Inflammatory macrophage treated with lipopolysaccharide for 1 hour (primary cell): ENCODE measurements at places on chromosomes 2 and 18.

DNA sequence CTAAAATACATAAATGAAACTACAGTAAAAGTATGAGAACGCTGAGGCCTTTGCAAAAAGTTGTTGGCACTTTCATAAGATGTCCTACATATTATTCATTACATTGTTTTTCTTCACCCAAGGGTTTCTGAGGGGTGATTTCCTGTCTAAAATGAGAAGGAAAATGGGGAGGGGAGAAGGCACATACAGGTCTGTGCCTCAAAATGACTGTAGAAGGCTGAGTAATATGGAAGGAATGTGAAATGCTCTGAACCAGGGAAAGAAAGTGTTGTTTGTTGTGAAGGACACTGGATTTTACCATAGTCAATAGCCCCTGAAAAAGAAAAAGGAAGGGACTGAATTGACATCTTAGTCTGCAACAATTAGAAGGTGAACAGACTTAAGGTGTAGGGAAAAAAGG is 99.5 kb upstream of the RNF152 start:
- DNase-seq = no peak

DNA sequence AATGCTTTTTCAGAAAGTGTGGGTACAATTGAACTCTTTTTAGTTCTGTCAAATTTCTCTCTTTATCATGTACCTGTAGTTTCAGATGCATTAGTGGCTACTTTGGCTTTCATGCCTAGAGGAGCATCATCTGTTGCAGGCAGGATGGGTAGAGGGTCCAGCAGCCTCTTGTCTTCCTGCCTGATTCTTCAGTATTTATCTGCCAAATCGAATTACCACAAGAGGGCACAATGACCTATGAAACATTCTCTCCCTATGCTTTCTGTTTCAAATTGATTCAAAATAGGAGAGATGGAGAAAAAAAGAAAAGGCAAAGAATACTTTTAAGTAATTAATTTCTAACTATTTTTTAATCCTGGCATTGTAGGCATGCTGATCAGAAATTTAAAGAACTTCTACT is 477.2 kb downstream of the TRIB2 start:
- no peak for DNase-seq

DNA sequence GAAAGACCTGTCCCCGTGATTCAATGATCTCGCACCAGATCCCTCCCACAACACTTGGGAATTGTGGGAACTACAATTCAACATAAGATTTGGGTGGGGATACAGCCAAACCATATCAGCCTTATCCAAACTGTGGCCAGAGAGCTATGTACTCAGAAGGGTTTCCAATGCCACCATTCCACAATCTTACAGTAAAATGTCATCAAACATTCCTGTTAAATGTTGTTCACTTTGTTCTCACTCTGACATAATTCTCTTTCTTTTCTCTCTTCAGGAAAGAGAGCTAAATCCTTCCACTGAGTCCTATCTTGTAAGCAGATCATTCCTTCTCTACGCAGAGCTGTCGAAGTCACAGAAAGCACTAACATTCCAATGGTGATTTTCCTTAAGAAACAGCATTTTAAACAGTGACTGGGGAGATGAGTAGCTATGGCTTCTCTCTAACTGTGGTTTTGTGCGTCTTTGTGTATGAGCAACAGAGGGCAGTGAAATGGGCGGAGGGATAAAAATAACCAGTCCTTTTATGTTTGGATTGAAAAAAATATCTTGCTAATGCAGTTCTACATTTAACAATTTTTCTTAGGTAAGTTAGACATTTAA is 684.7 kb downstream of the EPHA4 start:
- DNase-seq = no peak

GRCh38 chr2:216034065-216034464 is 20.7 kb upstream of the MREG start:
- DNase-seq = peak; percentile 44

GRCh38 chr2:204842661-204843485 is 297.6 kb downstream of the PARD3B start:
- no peak for DNase-seq

DNA sequence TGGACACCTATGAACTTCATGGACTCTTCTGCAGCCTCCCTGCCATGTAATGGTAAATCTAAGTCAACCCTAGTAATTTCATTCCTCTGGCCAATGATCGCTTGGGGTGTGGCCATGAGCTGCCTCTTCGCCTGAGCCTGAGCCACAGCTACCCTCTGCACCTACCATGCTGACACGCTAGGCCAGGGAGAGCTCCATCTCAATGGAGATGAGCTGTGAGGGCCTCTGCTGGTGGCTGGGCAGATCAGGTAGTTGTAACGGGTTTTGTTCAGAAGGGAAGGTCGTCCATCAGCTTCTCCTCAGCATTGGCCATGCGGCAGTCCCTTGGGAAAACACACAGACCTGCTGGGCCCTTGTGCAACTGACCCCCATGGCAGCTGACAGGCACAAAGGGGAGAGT is 24.4 kb downstream of the MPHOSPH10 start:
- no peak for DNase-seq

- no peak for DNase-seq
Measured at GRCh38 chr2:75003276-75003675, 44.8 kb downstream of the POLE4 start.

DNA sequence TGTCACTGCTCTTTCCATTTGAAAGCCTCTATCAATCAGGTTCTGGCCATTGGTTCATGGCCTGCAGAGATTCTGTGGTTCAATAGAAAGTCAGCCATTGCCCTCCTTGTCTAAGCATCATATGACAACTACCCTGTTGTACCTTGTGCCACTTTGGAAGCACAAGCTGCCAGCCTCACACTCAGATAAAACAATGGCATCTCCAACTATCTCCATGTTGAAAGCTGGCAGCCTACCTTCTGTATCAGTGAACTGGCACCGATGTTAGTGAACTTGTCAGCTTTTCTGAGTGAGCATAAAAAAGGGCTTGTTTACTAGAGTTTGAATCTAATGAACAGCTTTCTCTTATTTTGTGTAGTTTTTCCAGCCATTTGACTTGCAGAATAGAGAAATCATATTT is 203.3 kb upstream of the SESTD1 start:
- DNase-seq = no peak

GRCh38 chr2:69683170-69683971 is 39.8 kb upstream of the AAK1 start:
- DNase-seq = peak; percentile 61

GRCh38 chr2:105597011-105597805 is 147.5 kb upstream of the NCK2 start:
- no peak for DNase-seq

- DNase-seq = no peak
Measured at GRCh38 chr18:75290737-75291358, 80.3 kb downstream of the TSHZ1 start.

- no peak for DNase-seq
Measured at GRCh38 chr2:57575700-57576268, 470.8 kb upstream of the VRK2 start.

DNA sequence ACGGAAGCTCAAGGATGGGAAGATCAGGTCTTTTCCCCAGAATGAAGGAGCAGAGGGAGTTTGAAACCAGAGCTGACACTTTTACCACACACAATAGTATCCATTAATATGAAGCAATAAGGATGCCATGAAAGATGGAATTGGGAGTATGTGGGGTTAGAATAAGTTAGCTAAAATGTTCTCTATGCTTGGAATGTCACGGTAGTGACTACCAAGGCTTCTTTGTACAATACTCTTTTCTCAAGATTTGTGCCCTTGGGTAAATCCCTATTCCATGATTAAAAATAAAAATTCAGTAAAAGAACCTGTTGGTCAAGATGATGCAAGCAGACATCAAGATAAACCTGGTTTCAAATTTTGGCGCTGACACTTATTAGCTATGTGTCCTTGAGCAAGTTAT is 75.0 kb downstream of the NRXN1 start:
- no peak for DNase-seq

GRCh38 chr2:65722028-65722778 is 289.8 kb upstream of the SPRED2 start:
- peak; percentile 28 for DNase-seq

DNA sequence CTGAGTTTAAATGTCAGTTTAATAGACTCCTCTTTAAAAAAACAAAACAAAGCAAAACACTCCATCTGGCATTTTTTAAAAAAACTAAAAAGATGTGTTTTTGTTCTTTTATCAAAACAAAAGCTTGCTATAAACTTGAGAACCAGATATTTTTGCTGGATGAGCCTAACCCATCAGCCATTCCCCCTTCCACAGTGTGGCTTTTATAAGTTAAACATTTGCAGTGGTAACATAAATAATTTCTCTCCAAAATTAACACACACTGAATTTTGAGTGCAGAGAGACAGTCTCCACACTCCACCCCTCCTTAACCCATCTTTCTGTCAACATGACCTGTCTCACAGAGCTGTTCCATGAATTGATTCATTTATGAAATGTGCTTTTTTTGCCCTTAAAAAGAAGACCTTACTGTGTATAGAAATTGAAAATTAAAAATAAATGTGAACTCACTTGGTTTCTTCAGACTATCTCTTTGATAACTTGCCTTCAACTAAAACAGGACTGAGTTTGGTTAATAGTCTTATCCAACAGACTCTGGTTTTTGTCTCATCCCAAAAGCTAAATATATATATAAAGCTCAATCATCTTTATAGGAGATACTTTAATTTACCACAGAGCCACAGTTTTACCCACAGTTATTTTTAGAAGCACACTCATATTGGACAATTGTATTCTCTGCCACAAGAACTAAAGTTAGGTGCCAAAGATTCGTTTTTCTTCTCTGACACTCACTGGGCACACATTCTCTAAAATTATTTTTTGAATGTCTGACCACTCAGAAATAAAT is 64.8 kb upstream of the STK39 start:
- DNase-seq = no peak

GRCh38 chr18:11251229-11251890 is 102.0 kb upstream of the PIEZO2 start:
- no peak for DNase-seq

DNA sequence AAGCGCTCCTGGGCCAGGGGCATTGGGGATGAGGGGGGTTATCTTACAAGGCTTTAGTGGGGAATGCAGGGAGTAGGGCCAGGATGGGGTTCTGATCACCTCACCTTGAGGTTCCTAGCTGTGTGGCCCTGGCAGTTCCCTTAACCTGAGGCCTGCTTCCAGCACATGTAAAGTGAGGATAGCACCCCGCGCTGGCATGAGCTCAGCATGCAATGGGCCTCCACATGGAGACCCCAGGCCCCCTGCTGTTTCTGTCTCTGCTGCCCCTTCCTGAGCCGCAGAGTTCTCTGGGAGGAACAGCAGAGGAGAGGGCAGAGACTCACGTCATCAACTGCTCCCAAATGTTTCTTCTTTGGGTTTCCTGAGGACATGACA is 8.6 kb upstream of the TEX51 start:
- no peak for DNase-seq

DNA sequence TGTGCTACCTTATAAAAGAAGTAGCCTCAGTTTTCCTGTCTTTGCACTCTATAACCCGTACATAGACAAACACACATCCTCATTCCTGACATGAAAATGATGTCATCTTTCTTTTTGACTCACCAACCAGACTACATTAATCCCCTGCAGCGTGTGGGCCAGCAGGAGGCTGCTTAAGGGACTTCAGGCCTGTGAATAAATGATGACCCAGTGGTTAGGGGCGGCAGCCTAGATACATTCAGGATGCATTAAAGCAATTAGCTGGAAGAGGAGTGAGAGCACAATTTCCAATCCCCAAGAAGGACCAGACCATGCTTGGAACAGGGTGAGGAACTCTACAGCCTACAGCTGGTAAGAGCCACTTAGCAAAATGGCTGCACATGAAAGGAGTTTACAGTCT is 57.3 kb upstream of the KLF7 start:
- peak; percentile 51 for DNase-seq

DNA sequence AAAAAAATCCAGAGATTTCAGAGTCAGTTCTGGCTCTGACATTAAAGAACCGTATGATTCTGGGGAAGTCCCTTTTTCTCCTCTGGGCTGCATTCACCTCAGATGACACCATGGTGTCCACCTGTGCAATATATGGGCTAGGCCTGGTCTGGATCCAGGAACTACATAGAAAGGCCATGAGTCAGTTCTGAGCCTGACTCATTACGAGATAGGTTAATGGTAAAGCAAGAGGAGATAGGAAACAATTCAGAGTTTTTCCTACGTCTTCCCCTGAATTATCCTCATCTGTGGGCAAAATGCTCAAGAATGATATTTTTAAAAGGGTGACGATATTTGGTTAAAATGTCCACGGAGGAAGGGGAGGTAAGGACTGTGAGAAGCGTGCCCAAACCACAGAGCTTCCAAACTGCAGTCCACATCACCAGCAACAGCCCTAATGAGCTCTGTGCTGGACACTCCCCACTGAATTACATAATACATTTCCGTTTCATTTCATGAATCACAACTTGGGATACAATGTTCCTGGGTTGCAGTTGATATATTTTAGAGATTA is 180.1 kb upstream of the OSR1 start:
- no peak for DNase-seq

DNA sequence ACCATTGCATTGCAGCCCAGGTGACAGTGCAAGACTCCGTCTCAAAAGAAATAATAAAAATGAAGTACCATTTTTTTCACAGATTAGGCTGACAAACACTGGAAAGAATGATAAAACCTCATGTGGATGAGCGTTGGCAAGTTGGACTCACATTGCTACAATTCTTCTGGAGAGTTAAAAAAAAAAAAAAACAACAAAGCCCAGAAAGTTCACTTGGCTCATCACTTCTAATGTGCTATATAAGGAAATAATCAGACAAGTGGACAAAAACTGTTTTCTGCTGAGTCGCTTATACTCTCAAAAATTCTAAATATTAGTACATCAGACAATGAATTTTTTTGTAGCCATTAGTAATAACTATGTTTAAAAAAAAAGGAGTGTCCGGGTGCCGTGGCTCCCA is 38.4 kb downstream of the PKP4 start:
- no peak for DNase-seq

GRCh38 chr18:22563164-22563583 is 145.5 kb upstream of the CTAGE1 start:
- no peak for DNase-seq

DNA sequence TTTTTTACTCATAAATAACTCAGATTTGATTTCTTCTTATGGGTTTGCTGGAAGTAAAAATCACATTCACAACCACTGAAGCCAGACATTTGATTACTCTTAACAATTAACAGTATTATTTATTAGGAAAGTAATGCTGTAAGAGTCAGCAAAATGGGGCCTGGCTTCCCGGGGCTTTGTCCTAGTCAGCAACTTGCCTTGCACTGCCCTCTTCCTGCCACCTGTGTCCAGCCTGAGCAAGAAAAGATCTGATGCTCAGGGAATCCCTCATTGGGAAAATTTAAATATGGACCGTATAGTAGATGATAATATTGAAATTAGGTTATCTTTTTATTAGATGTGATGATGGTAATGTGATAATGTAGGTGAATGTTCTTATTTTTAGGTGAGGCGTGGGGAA is 30.8 kb upstream of the ACYP2 start:
- DNase-seq = no peak

GRCh38 chr2:12014088-12014960 is 267.9 kb downstream of the LPIN1 start:
- peak; percentile 47 for DNase-seq
